Tongue (tissue), 3 donors: ENCODE measurements at places on chromosomes 3 and 15.

DNA sequence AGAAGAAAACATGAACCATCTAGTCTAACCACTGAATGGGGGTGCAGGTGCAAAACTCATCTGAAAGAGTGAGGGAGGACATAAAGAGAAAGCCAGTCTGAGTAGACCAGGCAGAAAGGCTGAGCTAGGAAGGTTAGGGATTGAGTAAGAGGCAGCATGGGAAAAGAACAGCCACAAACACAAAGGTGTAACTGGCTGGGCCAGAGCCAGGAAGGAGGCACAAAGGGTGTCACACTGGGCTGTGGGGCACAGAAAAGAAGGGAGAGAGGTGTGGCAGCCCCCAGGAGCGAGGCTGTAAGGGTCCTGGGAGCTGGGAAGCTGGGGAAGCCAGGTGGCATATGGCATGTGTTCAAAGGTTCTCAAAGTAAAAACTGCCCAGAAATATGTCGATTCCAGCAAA lies 18.7 kb downstream of the IGSF11 start:
- no peak for DNase-seq

GRCh38 chr3:184559336-184559735 lies 2.2 kb upstream of the EPHB3 start:
- no peak for DNase-seq

GRCh38 chr3:133124511-133124910 lies 86.3 kb downstream of the TMEM108 start:
- peak; percentile 48 for DNase-seq

DNA sequence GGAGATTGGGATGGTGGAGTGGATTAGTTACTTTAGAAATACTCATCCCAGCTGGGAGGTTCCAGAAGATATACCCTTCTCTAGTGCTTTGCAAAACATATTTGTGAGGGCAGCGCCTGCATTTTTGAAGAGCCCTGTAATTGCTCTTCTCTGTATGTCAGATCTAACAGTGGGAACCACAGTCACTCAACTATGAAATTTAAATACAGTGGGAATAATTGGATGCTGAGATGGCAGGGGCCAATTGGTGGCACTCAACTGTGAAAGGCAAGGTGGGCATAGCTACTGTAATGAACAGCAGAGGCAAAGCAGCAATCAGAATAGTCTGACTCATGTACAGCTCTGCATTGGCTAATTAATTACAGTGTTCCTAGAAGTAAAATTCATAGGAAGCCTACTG lies 22.2 kb upstream of the TBC1D23 start:
- no peak for DNase-seq

DNA sequence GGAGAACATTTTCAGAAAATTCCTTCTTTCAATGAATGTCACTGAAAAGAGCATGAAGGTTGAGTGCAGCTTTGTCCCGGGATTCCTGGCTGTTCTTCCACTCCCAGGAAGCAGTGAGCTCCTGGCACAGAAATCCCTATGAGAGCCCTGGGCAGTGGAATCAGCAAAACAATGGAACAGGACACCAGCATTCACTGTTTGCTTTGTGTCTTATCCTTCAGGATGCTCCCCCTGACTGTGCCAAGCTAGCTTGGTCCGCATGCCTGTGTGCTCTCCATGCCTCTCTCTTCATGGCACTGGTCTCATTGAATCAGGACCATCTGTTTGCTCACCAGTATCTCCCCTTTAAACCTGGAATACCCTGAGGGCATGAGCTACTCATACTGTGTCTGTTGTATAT lies 102.0 kb upstream of the GADL1 start:
- DNase-seq = no peak

DNA sequence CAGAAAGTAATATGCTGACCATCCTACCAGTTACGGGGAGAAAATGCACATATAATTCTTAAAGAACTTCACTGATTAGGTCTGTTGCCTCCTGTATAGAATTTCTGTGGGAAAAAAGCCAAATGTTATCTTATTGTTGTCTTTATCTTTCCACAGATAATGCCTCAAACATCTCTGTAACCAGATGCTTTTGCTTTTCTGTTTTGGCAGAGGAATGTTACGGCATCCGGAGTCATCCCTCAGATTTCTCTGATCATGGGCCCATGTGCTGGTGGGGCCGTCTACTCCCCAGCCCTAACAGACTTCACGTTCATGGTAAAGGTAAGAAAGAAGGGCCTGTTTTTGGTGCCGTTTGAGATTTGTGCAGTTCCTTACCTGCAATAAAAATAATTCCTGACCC lies 33.5 kb downstream of the PCCB start:
- DNase-seq = no peak

- peak; percentile 87 for DNase-seq
Measured at GRCh38 chr15:100900136-100900794, 18.9 kb upstream of the LRRK1 start.

GRCh38 chr3:150309557-150309956 lies 98.5 kb upstream of the TSC22D2 start:
- no peak for DNase-seq

- DNase-seq = no peak
Measured at GRCh38 chr15:62079594-62079993, 12.8 kb downstream of the C2CD4A start.

DNA sequence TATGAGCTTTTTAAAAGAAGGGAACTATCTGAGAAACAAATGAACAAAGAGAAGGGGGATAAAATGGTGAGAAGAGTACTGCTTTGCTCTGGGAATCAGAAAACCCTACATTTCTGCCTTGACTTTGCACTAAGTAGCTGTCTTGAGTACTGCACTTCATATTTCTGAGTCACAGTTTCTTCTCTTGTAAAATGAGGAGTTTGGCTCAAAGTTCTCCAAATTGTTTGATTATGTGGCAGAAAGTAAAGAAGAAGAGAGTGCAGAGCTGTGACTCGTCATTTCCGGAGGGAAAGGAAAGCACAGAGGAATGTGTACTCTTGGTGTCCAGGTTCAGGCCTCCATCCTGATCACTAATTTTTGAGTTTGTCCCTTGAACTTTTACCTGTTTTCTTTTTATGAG lies 54.7 kb downstream of the TP63 start:
- no peak for DNase-seq

DNA sequence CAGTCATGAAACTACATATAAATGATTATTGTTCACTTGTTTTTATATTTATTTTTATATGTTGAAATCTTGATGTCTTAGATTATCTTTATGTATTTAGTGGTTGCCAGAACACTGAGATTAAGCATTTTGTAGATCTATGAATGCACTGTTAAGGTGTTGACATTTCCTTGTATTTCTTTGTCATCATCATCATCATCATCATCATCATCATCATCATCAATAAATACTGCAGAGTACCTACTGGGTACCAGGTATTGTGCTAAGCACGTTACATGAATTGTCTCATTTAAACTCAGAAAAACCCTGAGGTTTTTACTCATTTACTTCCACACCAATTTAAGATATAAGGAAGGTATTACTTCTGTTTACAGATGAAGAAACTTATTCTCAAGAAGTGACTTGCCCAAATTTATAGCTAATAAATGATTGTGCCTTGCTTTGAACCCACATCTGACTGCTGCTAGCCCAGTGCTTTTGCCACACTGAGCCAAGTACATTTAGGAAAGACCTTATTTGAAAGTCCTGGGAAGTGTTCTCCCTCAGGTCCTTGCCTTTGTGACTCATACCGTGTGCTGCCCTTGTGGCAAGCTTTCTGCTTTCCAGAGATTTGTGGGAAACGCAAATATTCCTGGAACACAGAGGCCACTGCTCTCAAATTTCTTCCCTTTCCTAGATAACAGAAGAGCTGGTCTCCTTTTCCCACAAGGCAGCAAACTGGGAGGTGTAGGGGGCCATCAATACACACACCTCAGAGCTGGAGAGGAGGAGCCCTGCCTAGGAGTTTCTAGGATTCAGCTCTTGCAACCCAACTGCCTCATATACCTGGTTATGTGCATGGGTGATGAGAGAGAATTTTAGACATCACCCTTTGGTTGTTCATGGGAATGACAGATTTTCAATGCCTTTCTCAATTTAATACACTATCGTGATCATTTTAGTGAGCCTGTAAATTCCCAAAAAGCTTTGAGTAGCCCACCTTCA lies 115.4 kb upstream of the C15orf61 start:
- DNase-seq = no peak

GRCh38 chr3:189800436-189800835 lies 169.2 kb downstream of the TP63 start:
- DNase-seq = no peak

DNA sequence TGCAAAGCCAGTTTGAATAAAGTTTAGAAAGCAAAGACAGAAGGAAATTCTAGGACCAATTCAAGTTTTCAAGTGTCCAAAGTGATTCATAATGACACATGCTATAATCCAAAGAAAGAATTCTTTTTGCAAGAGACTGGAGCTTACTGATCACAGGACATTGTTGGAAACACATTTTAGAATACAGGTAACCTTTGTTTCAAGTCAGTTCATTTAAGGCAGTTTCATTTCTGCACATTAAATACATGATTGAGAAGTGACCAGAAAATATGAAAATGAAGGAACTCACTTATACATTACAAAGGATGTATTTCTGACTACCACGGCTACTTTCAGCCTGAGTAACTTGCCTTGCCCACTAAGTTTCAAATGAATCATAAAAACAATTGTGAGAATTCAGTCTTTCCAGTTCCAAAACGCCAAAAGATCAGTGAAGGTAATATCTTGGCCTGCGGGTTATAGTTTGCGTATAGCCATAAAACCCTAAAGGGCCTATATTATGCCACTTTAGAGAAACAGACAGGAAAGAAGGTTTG lies 48.7 kb downstream of the PRICKLE2 start:
- no peak for DNase-seq

GRCh38 chr15:89502867-89503595 lies 6.6 kb upstream of the RHCG start:
- DNase-seq = peak; percentile 36

DNA sequence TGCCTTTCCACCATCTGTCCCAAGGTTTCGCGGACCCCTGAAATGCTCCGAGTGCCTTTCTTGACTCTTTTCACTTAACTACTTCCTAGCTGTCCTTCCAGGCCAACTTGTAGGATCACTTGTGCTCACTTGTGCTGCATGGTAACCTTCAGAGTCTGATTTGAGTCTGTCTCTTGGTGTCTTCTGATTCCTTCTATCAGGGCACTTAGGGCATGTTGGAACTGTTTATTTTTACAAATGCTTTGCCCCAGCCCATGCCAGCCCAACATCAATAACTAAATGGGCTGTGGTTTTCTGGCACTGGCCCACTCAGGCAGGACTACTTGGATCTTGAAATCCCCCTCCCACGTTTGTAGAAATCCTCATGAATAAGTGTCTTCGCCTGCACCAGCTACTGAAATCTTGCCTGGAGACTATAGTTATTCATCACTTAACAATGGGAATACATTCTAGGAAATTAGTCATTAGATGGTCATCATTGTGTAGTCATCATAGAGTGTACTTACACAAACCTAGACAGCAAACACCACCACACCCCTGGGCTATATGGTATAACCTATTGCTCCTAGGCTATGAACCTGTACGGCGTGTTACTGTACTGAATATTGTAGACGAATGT lies 123.1 kb upstream of the STRIT1 start:
- no peak for DNase-seq

DNA sequence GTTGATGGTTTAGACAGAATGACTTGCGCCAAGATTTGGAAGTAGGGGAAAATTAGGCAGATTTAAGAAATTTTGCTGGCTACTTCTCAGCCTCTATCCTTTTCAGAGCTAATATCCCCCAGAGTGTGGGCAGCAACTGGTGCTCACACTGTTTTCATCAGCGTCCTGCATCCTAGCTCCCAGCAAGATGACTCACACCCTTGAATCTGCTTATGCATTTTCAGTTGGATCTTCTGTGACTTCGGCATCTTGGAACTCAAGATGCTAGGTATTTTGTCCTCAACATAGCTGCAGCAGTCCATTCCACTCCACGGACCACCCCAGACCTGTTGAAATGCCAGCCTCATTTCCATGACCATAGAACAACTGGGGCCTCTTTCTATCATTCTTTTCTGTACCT lies 336.1 kb upstream of the NR2F2 start:
- no peak for DNase-seq

- DNase-seq = no peak
Measured at GRCh38 chr3:95826419-95826818, 988.0 kb upstream of the EPHA6 start.

GRCh38 chr3:73499787-73500186 lies 125.0 kb downstream of the PDZRN3 start:
- DNase-seq = no peak

DNA sequence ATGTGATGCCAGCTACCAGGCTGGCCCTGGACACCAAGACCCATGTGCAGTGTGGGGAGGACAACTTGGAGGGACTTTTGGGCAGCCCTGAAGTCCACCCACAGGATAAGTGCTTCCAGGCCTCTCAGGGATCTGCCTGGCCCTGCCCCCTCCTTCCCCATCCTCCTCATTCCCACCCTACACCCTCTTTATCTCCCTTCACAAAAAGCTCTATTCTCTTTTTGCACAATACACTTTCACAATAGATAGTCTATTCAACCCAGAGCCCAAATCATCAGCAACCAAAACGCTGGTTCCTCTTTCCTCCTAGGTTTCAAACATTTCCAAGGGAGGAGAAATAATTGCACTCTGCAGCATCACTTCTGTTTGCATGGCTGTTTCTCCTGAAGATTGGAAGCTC lies 7.8 kb upstream of the ZNF710 start:
- no peak for DNase-seq

GRCh38 chr3:10173095-10173925 lies 8.6 kb downstream of the IRAK2 start:
- DNase-seq = no peak

GRCh38 chr3:174016186-174016585 lies 618.6 kb downstream of the NLGN1 start:
- DNase-seq = no peak

- no peak for DNase-seq
Measured at GRCh38 chr3:141384157-141384556, 15.9 kb downstream of the ZBTB38 start.

GRCh38 chr15:86558686-86559085 lies 479.0 kb downstream of the AGBL1 start:
- DNase-seq = no peak

DNA sequence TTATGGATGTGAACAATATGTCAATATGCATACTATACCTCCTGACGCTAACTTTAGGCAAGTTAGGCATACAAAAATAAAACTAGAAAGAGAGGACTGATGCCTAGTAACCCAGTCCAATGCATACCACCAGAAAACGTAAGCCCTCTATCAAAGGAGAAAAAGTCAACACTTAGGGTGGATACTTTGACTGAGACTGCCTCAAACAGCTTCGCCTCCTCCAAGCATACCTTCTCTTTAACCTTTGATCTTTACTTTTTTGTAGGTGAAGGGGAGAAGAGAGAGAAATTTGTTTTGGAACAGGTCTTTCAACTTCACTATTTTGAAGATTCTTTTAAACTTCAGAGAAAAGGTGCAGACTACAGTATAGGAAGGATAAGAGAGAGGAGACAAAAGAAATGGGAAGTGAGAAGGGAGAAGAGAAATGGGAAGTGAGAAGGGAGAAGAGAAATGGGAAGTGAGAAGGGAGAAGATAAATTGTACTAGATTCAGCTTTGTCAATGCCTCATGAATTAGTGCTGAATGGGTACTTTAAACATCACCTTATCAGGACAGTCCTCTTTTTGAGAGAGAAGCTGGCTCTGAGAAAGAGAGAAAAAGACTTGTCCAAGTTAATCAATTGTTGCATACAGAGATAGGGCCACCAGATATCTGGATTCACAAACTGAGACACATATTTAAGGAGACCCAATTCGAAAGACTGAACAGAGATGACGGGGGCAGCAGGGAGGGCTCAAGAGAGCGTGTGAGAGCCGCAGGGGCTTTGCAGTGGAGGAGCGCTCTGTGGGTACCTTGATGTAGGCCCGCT lies 1.0 kb downstream of the P3H2 start:
- DNase-seq = no peak
